Activated naive CD8-positive, alpha-beta T cell treated with anti-CD3 and anti-CD28 coated beads, Interleukin-2, amount 50 U/mL, for 24 hours (primary cell): ENCODE measurements at places on chromosomes 1 and 21.
A peak's percentile ranks its signal among the peaks of the same experiment; 100 is the strongest.

GRCh38 chr1:15738416-15739113 lies 2.5 kb downstream of the SLC25A34 start:
- no peak for DNase-seq

- no peak for DNase-seq
These were observed 122.1 kb downstream of the EDEM3 start for GRCh38 chr1:184632415-184633175.

- DNase-seq = no peak
These were observed 601.6 kb upstream of the USP24 start for GRCh38 chr1:55816456-55817426.

DNA sequence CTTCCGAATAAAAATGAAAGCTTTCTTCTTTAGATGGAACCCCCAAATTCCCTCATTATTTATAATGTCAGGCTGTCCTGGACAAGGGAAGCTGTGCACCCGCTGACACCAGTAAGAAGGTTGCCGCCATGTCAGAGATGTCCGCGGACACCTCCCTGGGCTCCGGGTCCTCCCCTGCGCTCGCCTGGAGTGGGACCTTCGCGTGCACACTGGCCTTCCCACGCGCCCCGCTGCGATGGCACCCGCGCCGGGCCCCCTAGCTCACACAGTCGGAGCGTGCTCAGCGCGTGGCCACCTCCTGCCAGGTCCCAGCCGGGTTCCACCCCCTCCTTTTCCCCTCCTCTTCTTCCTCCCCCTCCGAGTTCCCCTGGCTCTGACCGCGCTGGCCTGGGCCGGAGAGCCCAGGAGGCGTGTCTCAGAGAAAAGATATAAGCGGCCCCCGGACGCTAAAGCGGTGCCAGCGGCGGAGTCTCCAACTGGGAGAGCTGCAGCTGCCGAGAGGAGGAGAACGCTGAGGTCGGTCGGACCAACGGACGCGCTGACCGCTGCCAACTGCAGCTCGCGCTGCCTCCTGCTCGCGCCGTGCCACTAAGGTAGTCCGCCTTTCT lies at the start of gene G0S2:
Gene G0S2, plus strand, starts transcription at position 456 of the 608 bp plus-strand sequence. CDS start 273 bp downstream, outside the sequence.
- peak; percentile 53 for DNase-seq

GRCh38 chr1:66652556-66652955 lies 99.7 kb upstream of the DYNLT5 start:
- DNase-seq = no peak

- DNase-seq = no peak
These were observed 68.2 kb upstream of the SSX2IP start for GRCh38 chr1:84758476-84758875.

- DNase-seq = no peak
These were observed 312.5 kb downstream of the KCNT2 start for GRCh38 chr1:196295766-196296165.

DNA sequence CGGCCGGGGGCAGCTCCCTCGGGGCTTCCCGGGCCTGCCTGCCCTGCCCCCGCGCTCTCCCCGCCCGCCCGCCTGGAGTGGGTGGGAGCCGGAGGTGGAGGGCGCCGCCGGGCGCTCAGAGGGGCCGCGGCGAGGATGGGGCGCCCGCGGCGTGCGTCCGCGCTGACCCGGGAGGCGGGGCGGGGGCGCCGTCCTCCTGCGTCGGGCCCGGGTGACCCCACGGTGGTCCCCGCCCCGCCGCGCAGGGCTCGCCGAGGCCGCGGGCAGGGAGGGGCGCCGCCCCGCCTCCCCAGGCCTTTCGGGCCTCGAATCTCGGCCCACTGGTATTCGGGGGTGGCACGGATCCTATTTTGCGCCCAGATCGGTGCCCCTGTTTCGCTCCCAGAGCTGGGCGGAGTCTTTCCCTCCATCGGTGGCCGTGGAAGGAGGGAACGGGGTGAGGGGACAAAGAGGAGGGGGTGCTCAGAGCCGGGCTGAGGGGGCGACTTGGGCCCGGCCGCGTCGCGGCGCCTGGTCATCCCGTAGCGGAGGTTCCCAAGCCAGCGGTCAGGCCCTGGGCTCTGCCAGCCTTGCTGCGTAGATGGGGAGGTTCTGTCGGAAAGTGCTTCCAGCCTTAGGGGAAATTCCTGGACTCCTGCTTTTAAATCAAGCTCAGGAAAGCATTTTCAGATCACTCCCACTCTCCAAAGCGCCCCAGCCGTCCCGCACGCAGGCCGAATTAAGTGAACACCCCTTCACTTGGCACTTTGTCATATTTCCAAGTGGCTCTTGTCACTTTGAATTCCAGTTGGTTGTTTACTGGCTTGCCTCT lies 545 bp downstream of the PATJ start:
- DNase-seq = no peak

- no peak for DNase-seq
These were observed 32.5 kb downstream of the SLC22A15 start for GRCh38 chr1:116008656-116009390.

- DNase-seq = no peak
These were observed 198.3 kb upstream of the FAM78B start for GRCh38 chr1:166365081-166365480.

- no peak for DNase-seq
These were observed 132.7 kb upstream of the USP24 start for GRCh38 chr1:55347866-55348265.

- no peak for DNase-seq
These were observed 26.7 kb upstream of the GLIS1 start for GRCh38 chr1:53765657-53766056.

- no peak for DNase-seq
These were observed 694.6 kb downstream of the USP25 start for GRCh38 chr21:16424331-16424751.

DNA sequence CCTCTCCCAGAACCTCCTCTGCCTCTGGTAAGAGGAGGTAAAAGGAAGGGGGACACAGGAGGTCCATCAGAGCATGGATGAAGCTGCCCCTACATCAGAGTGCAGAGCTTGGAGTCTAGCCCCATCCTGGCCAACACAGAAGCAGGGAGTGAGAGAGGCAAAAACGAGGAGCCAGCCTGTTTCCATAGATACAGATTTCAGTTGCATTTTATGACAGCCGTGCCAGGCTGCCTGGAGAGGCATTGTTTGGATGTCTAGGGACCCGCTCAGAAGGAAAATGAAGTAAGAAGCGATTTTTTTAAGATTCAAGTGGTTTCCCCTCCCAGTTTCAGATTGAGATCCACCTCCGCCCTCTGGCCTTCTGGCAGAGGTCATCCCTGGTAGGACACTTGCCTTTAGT lies 11.5 kb upstream of the GJA8 start:
- no peak for DNase-seq

GRCh38 chr21:38277501-38278131 lies 20.8 kb downstream of the KCNJ15 start:
- DNase-seq = no peak

DNA sequence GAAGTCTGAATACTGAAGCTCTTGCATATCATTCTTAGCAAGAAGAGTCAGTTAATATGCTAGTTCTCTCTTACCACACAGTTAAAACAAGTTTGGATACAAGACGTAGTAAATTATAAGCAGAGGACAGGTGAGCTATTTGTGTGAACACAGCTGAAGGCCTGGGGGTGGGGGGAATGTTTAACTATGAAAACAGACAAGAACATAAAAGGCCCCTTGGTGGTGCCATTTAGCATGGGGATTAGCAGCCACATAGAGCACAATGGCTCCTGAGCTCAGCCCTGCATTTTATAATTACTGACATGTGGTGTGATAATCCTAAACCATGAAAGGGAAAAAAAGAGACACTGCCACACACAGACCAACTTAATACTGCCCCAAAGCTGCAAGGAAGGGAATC lies 94.8 kb downstream of the TGFBR3 start:
- DNase-seq = no peak

DNA sequence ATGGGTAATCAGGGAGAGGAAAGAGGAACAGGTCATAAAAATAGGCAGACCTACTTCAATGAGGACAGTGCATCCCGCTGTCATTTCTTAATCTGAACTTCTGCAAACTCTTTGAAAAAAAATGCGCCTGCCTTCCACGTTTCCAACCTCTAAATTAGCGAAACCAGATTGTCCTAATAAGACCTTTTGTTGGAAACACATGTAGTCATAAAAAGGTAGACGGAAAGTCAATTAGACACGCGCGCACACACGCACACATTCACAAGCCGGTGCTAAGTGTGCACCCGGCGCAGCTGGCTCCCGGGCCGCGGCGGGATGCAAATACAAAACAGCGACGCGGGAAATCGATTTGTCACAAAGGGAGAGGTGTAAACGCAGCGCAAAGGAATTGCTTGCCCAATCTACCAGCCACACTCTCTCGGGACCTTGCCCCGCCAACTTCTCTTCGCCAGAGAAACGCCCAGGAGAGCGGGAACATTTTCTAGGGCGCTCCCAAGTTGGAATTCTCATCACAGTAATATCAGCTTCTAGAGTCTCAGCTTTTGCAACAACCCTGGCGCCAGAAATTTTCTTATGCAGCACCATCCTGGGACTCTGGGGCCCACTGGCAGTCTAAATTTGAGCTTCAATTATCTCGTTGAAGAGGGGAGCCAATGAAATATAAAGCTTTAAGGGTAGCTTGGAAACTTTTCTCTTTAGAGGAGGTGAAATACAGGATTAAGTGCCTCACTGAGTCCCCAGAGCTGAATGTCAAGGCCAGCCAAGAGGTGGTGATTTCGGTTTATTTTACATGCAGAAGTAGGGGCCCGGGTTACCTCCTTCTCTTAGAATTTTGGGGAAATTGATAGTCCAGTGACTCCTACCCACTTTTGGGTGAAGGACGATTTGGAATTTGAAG lies 4.5 kb downstream of the PRRX1 start:
- DNase-seq = no peak

- DNase-seq = no peak
These were observed 151.6 kb downstream of the SDCCAG8 start for GRCh38 chr1:243407284-243408018.

- no peak for DNase-seq
These were observed 138.1 kb upstream of the IRF2BP2 start for GRCh38 chr1:234748066-234748465.

DNA sequence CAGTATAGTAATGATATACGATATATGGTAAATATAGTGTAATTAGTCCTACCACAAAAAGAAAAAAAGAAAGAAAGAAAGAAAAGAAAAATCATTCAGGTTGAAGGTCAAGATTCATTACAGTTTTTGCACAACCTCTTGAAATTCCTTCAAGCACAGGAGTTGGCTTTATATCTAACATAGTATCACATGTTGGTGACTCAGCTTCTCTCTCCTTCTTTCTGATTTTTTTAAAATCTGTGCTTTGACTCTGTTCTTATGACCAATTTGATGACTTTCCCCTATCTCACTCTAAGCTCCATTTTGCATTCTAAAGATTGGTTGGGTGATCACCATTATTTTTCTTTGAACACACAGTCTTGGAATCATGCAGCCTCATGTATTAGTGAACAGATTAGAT lies 148.2 kb upstream of the COL11A1 start:
- DNase-seq = no peak

GRCh38 chr1:7042322-7043190 lies 257.3 kb downstream of the CAMTA1 start:
- DNase-seq = no peak

DNA sequence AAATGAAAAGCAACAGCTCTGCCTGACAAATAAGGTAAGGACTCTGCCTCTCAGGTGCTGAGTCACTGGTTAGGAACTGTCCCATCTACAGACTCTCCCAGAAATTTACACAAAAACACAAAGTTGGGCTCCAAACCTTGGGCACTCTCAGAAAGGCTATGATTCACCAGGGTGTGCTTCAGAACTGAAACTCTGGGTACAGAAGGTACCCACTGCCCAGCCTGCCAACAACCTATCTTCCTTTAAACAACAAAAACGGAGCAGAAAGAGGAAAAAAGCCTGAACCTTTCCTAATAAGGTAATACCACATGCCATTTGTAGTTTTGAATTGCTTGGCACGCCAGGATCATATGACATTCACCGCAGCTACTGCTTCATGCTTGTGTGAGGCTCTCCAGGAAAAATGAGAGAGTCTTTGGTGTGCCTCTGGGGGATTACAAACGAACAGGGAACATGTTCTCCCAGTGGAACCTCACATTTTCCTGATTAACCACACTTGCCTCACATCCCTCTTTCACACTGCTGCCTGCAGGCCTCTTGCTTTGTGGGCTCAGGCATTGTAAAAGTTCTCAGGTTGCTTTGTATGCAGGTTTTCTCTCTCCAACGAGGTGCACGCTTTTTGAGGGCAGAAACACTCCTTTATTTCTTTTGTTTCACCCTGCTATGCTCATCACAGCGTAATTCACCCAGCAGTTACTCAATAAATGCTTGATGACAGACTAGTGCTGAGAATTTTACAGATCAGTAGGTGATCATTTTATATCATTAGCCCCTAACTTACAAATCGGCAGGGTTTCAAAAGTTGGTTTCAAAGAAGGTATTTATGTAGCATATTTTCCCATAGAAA lies 65.1 kb downstream of the GADD45A start:
- DNase-seq = no peak

DNA sequence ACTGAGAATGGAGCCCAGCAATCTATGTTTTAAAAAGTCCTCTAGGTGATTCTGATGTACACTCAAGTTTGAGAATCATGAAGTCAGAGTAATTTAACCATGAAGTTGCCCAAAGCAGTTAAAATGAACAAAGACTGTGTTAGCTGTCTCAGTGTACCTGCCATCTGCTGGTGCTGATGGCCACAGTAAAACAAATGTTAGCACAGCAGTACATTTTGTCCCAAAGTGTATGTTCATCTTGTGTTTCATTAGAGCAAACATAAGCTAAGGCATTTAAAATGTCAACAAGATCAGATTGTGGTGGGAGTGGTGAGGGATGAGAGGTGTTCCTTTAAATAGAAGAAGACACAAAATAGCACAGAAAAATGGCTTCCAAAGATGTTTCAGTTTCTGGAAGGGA lies 31.1 kb downstream of the FYB2 start:
- no peak for DNase-seq

DNA sequence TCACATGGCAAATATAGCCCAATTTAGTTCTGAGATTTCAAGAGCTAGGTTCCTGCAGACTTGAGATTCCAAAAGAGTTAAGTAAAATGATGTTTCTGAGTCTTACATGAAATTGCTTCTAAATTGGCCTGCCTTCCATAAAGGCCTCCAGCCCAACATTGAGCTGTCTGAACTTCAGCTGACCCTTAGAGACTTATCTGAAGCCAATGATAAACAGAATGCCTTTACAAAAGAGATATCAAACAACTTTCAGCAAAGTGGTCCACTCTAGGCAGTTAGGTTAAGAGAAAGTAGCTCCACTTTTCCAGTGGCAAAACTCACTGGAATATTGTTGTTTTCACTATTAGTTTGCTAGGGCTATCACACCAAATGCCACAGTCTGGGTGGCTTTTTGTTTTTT lies 6.3 kb upstream of the RC3H1 start:
- no peak for DNase-seq

- no peak for DNase-seq
These were observed 82.4 kb downstream of the RGS21 start for GRCh38 chr1:192399161-192399560.

GRCh38 chr1:91635763-91636162 lies 135.1 kb downstream of the CDC7 start:
- DNase-seq = no peak
